ENCODE measurements at places on chromosomes 3 and 15.

GRCh38 chr3:129984125-129984524, 9.6 kb downstream of the TRH start:
- DNase-seq, result no peak

- no peak for DNase-seq
These were observed 136.5 kb downstream of the MAP2K5 start for GRCh38 chr15:67678993-67679392.

DNA sequence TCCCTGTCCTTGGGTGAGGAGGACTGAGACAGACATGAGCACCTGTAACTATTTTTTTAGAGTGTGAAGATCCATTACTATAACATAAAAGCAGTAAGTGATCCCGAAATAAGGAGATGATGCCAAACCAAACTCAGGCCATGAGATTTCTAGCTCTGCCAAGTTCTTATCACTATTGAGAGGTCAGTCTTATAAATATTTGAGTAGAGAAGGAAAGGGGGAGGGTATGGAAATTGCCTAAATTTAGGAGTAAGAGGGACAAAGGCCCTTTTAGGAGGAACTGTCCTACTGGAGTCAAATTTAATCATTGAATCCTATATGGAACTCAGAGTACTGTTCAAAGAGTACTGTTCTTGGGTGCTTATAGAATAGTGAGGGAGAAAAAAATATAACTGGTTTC, 326.9 kb upstream of the NAALADL2 start:
- no peak for DNase-seq

- DNase-seq, result no peak
These were observed 154.8 kb upstream of the ABI3BP start for GRCh38 chr3:101148001-101148400.

GRCh38 chr3:54850484-54851018, 77.3 kb downstream of the LRTM1 start:
- DNase-seq, result no peak

All from BE2C (cell line).